ENCODE measurements at places on chromosomes 1 and 21.

GRCh38 chr1:103267266-103267665 lies 158.9 kb upstream of the COL11A1 start:
- DNase-seq, result no peak

GRCh38 chr1:29527314-29528004 lies 291.1 kb downstream of the PTPRU start:
- DNase-seq, result peak; percentile 56

DNA sequence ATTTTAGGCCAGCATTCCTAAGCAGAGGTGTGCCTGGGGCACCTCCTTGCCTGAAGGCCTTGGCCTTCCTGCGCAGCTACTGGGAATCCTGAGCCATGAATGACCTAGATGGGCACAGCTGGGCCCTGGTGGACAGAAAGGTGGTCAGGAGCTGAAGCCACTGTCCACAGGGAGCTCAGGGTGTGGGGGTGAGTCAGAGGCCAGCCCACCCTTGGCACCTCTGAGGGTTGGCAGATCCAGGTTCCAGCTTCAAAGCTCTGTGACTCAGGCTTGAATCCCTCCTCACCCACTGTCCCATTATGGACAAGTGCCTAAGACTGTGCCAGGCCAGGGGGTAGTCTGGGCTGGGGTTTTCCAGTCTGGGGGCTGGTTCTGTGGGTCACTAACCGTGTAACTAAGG lies 6.4 kb upstream of the EDN2 start:
- no peak for DNase-seq

DNA sequence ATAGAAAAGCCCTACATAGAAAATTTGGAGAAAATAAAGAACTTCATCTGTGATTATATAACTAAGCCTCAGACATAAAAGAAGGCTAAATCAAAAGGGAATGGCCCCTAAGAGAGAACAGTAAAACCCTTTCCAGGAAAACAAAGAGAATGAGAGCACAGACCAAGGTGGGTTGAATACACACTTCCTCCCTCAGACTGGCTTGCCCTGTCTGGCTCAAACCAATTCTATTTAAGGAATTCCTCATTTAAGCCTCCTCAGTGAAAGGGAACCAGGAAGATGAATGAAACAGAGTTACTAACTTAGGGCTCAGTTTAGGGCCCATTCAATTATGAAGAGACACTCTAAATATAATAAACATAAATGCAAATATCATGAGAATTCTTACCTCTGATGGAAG lies 10.6 kb upstream of the SYT14 start:
- DNase-seq, result no peak

DNA sequence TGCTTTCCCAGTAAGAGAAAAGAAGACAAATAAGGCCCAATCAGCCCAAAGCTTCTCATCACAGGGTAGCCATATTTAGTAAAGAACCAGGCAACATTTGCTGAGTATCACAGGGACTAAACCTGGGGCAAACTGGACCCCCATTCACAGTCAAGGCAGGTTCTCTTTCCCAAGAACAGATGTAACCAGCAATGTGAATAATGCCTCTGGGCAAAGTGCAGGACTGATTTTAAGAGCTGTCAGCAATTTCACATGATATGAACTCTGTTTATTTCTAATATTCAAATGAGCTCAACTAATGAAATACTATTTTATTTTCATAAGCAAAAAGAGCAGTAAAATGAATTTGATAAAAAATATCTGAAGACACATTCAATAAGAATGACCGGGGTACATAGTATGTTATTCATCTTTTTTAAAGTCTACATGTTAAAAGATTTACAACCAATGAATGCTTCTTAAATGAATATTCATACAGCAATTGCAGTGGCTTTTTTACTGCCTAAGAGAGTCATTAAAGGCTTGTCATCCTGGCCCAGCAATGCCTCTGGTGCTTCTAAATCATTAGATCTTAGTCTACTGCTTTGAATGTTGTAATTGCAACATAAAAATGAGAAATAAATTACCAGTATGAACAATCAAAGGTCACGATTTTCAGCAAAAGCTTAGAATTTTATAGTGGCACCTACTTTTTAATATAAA lies 308.8 kb downstream of the SMYD3 start:
- DNase-seq, result no peak

GRCh38 chr1:228205526-228206436 lies 2.1 kb upstream of the OBSCN start:
- DNase-seq, result peak; percentile 12

DNA sequence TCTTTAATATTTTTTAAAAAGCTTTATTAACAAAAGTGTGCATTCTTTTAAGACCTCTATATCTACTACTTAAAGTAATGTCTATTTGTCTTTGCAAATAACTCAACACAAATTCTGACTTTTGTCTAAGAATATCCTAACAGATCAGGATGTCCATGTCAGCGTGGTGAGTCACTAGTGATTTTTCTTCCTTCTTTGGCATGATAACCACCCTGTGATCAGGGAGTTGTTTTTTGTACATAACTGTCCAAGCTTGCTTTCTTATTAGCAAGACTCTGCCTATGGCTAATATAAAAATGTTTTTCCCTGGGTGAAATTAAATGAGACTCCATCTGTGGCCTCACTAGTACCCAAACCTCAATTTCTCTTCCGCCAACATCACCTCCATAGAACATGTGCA lies 688.9 kb upstream of the ADGRL2 start:
- peak; percentile 20 for DNase-seq

DNA sequence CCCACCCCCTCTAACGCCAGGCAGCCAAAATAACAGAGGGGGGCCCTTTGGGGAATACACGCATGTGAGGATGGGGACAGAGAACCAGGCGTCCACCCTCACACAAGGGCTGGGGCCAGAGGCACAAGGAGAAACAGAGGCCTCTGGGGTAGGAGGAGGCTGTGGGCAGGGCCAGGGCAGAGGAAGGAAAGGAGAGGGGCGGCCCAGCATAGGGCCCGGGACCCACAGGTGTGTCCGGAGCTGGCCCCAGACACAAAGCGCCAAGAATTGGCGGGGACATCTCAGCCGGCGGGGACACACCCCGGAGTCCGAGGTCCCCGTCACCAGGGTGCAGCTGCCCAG lies 6.7 kb downstream of the PLEKHG5 start:
- DNase-seq, result no peak

DNA sequence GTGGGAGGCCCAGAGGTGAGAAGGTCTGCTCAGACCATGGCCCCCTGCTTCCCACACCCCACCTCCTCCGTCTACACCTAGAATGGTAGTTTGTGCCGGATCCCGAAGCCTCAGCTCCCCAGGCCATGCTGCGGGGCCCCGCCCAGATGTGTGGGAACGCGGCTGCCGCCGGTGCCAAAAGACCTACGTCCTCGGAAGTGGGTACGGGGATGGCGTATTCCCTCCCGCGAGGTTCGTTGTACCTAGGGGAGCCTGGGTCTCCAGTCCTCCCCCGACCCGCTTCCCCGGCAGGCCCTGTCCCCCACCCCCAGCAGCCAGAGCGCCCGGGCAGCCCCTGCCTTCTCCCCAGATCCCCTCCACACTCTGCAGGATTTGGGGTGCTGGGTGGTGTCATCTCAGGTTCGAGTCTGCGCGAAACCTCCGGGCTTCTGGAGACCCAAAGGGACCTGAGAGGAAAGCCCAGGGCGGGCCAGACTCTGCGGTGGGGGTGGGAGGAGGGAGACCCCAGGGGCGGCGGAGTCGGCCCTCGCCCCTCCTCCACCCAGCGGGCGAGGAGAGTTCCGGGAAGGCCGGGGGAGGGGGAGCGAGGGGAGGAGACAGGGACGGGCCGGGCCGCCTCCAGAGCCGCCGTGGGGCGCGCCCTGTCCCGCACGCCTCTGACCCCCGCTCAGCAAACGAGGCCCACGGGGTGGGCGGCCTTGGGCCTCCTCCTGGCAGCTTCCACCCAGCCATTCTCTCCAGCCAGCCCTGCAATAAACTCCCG lies 6.2 kb upstream of the PRDM16 start:
- no peak for DNase-seq

- no peak for DNase-seq
These were observed 3.3 kb downstream of the TTLL7 start for GRCh38 chr1:83995649-83996048.

DNA sequence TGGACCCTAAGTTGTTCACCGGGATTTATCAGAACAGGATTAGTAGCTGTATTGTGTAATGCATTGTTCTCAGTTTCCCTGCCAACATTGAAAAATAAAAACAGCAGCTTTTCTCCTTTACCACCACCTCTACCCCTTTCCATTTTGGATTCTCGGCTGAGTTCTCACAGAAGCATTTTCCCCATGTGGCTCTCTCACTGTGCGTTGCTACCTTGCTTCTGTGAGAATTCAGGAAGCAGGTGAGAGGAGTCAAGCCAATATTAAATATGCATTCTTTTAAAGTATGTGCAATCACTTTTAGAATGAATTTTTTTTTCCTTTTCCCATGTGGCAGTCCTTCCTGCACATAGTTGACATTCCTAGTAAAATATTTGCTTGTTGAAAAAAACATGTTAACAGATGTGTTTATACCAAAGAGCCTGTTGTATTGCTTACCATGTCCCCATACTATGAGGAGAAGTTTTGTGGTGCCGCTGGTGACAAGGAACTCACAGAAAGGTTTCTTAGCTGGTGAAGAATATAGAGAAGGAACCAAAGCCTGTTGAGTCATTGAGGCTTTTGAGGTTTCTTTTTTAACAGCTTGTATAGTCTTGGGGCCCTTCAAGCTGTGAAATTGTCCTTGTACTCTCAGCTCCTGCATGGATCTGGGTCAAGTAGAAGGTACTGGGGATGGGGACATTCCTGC lies 3.9 kb upstream of the OLFML3 start:
- no peak for DNase-seq

GRCh38 chr1:84301004-84301784 lies at the start of gene SAMD13:
Gene SAMD13, plus strand, starts transcription at chr1:84301708. Its CDS starts 1,527 bp downstream, at chr1:84303235.
- DNase-seq, result peak; percentile 89

GRCh38 chr1:209367061-209367772 lies 216.3 kb upstream of the CAMK1G start:
- no peak for DNase-seq

- no peak for DNase-seq
These were observed 54.0 kb upstream of the CNN3 start for GRCh38 chr1:94980582-94981574.

DNA sequence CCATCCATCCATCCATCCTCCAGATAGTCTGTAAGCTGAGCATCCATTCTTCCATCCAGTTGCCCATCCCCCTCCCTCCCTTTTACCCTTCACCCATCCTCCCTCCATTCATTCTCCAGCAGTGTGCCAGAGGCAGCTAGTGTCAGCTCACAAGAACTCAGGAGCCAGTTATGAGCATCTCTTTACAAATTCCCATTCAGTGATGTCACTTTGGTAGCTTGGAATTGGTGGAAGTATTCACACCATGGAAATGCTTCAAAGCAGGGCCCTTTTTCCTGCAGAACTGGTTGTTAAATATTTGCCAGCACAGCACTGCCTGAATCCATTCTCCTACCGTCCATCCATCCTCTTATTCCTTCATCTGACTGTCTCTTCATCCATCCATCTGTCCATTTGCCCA lies 72.5 kb downstream of the ARHGEF10L start:
- DNase-seq, result no peak

GRCh38 chr1:184030433-184031091 lies 7.0 kb downstream of the COLGALT2 start:
- DNase-seq, result no peak

- DNase-seq, result no peak
These were observed 66.1 kb upstream of the TMPRSS2 start for GRCh38 chr21:41573902-41574690.

- DNase-seq, result no peak
These were observed 48.7 kb upstream of the RGS18 start for GRCh38 chr1:192109576-192109975.

DNA sequence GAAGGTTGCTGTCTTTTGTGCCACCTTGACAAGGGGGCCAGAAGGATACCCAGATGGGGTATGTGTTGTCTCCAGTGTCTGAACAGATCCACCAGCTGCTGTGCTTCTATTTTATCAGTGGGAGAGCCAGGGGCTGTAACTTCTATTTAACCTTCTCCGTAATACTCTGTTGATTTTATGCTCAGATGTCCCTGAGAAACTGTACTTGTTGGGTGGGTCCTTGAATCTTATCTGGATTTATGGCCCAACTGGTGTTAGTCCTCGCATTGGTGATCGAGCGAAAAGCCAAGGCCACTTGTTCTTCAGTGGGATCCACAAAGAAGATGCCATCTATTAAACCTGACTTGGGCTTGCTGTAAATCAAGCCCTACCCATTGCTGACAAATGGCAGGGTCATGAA lies 56.4 kb downstream of the ST6GALNAC3 start:
- no peak for DNase-seq

DNA sequence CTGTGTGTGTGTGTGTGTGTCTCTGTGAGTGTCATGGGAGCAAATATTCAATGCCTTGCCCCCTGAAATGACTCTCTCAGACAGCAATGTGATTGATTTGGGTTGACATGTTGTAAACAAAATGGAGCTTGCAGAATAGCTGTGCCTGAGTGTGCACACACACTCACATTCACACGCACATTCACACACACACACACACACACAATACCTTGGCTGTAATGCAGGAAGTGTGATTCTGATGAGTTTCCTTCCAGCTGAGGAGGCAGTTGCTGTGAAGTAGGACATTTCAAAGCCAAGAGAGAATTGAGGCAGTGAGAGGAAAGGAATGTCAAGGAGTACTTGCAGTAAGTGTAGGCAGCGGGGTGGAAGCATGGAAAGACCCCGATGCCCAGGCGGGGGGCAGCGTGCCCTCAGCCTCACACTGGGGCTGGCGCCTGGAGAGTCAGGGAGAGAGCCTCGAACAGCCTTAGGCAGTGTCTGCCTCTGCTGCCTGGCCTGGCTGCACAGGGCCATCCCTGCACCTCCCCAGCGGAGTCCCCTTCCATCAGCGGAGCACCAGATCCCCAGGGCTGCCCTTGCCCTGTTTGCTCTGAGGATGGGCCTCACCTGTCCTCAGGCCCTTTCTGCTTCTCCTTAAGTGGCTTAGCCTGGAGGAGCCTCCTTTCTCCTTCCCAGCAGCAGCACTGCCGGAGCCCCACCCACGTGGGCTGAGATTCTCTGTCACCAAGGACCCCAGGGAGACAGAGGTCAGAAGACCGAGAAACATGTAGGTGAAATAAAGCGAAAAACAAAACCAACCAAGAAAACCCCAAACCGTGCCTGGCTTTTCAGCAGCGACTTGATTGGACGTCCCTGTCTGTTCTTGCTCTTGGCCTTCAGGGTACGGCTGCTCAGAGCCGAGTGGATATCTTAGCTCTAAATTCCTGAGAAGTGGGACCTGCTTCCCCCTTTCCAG lies 9.2 kb downstream of the VASH2 start:
- DNase-seq, result no peak

DNA sequence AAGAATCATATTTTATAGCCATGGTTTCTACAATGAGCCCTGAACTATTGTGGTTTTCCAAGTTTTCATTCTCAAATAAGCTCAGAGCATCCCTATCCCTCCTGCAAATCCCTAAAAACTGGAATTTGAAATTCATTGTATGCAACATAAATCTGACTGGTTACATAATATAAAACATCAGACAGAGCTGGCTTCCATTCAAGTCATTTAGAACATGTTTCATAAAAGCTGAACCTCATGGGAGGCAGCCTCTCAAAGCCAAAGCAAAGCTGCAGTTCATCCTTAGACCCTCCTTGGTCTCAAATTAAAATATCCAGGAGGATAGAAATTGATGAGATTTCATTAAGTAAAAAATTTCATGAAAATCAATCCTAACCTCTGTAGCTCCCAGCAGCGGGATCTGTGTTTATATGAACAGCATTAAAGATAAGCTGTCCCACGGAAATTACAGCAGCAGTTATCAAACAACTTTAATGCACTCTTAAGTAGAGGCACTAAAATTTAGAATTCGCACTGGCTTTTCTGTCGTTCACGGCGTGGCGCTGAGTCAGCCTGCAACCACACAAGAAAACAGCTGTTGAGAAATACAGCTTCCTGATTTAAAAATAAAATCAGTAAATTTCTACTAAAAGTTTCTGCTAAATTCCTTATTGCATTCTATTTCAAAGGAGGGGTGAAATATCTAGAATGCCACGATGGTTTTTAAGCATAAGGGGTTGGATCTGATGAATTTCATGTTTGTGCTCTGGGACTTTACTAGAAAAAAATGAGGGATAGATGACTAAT lies 99.9 kb upstream of the TIAM1 start:
- no peak for DNase-seq
